ENCODE measurements at places on chromosomes 2 and 18.

DNA sequence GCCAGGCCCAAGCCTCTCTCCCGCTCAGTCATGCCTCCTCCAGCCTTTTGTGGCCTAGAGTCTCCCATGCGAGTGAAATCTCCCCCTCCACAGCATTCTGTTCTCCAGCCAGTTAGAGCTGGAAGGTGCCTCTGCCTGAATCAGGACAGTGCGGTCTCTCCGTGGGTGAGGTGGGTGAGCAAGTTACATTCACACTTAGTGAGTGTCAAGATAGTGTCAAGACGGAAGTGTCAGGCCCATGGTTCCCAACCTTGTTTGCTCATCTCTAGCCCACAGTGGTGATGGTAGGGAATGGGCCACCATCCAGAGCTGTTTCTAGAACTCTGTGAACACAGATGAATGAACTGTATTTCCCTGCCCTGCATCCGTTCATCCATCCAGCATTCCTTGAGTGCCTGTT is 59.5 kb downstream of the LPIN1 start:
- DNase-seq, result no peak

DNA sequence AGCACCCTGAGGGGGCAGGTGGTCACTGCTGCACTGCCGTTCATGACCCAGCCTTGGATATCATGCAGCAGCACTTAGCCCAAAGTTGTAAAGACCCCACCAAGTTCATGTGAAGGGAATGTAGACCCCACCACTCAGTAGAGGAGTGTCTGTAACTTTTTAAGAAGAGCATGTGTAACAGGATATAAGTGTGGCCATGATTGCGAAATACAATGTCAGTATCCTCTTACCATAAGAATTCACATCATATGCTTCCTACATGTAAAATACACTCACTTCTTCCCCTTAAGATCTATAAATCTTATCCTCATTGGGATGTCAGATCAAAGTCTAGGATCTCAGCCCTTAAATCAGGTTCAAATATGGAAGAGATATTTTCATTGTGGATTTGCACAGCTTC is 276.9 kb downstream of the PTPRM start:
- no peak for DNase-seq

DNA sequence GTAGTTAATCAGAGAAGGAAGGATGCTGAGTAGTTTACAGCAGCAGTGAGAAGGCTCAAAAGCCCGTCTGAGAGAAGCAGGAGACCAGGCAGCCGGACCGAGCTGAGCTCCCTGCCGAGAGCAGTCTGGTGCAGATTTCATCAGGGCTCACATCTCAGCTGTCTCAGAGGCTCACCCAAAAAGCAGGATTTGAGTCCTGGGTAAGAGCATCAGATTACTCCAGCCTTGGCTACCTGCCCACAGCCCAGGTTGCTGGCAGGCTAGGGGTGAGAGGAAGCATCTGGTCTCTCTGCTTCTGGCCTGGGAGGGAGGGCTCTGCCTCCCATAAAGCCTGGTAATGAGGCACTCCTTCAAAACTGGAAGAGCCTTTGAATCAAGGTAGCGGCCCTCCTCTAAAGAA is 140.5 kb downstream of the ST6GAL2 start:
- DNase-seq, result peak; percentile 46

DNA sequence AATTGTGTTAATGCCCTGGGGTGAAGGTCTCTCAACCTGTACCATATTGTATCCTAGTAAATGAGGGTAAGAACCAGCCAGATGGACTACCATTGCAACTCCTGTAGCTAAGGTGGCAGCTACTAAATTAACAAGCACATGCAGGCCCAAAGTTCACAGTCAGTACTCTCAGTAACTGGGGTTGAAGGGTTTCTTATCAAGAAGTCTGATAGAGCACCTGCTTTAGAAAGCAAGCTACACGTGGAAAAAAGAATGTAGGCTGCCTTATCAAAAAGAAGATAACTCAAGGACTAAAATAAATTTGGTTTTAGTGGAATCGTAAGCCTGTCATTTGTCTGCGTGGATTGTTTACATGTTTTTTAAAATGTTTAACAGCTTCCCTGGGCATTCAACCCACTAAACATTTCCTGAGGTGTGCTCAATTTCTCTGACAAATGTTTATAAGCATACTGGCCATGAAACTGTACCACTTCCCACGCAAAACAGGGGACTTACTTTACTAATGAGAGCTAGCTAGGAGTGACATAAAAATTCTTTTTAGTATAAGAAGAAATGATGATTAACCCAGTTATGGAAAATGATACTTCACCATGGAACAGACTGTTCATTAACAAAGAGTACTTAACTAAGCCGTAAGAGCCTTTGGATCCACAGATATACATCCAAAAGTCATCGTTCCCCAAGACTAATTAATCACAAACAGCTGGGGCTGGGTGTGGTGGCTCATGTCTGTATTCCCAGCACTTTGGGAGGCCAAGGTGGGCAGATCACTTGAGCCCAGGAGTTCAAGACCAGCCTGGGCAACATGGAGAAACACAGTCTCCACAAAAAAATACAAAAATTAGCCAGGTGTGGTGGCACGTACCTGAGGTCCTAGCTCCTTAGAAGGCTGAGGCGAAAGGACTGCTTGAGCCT is 36.5 kb downstream of the LPIN2 start:
- DNase-seq, result no peak

- peak; percentile 12 for DNase-seq
Measured at GRCh38 chr2:68463287-68463877, 3.7 kb downstream of the FBXO48 start.

GRCh38 chr18:26133652-26134051 is at the start of gene PSMA8:
Gene PSMA8 (plus strand): TSS chr18:26133869. CDS start chr18:26133966, 97 bp downstream.
- DNase-seq, result no peak

- DNase-seq, result no peak
Measured at GRCh38 chr18:1133541-1133940, 228.9 kb downstream of the ADCYAP1 start.

DNA sequence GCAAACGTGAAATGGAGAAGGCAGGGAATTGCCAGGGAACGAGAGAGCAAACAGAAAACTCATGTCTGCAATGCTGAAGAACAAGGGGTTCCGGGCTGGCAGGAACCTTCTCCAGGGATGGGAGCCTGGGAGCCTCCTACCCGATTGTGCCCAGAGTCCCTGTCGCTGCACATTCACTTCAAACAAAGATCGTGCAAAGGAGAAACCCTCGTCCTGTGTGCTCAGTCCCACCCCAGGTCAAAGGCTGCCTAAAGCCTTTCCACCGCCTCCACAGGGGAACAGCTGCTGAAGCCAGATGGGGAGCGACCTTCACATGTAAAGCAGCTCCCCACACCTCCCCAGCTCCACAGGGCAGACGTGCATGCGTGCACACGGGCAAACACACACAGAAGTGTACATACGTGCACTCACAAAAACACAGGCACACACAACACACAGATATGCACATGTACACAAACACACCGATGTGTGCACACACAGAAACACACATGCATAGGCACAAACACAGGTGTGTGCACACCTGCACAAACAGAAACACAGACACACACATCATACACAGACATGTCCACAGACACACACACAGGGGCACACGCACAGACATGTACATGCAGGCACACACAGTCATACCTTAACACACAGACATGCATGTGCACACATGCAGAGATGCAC is 460.1 kb upstream of the SALL3 start:
- DNase-seq, result no peak

- DNase-seq, result no peak
Measured at GRCh38 chr18:63823516-63824219, 48.5 kb downstream of the SERPINB7 start.

GRCh38 chr2:97935719-97936161 is 60.0 kb downstream of the TMEM131 start:
- DNase-seq, result no peak

Data from NCI-H2029 treated with DMSO at 0.1 percent for 48 hours (cell line).